ENCODE measurements at places on chromosomes 11 and 22.

DNA sequence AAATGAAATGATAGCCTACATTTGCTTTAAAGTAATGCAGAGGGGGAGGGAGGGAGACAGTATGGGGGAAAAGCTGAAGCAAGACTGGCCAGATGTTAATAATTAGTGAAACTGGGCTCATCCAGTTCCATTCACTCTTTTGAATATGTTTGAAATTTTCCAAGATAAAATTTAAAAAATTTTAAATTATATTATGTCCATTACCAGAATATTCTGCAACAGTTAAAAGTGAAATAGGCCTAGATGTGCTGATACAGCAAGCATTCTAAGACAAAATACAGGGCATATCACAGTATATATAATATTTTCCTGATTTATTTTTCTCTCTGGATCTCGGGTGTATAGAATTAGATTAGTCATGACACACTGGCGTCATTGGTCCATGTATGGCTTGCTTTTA is 13.6 kb upstream of the ZNRF3 start:
- no peak for DNase-seq

DNA sequence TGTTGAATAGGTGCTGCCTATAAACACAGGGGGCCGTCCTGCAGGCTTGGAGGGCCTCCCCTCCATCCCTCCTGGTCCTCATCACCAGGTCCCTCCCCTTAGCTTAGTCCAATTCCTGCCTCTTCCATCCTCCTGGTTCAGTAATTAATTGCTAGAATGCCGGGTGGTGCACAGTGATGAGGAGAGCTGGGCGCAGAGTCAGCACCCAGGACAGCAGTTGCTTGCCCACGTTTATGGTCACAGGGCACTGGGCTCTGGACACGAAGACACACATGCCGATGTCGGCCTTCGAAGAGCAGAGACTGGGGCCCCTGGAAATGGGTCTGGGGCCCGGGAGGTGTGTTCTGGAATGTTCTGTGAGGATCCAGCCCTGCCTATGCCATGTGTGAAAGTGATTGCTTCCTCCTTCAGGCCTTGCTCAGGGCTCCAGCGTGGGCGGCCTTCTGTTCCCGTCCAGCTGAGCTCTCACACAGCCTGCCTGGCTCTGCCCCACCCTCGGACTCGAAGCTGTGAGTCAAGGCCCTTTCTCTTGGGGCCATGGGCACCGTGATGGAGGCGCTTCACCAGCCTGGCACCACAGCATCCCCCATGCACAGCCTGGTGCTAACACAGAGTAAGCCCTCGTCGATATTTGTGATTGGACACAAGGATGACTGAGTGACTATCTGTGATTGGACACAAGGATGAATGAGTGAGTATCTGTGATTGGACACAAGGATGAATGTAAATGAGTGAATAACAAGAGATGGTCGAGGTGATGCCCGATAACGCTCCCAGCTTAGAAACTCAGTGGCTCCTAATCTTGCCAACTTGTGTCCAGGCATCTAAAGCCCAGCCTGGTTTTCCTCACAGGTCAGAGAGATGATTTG is 884.7 kb downstream of the BRD1 start:
- DNase-seq = no peak

- DNase-seq = no peak
Measured at GRCh38 chr11:65808744-65809341, 22.0 kb downstream of the OVOL1 start.

GRCh38 chr11:134764367-134764766 is 352.3 kb upstream of the B3GAT1 start:
- DNase-seq = no peak

GRCh38 chr11:68074584-68075352 is 35.9 kb downstream of the TCIRG1 start:
- DNase-seq = no peak

DNA sequence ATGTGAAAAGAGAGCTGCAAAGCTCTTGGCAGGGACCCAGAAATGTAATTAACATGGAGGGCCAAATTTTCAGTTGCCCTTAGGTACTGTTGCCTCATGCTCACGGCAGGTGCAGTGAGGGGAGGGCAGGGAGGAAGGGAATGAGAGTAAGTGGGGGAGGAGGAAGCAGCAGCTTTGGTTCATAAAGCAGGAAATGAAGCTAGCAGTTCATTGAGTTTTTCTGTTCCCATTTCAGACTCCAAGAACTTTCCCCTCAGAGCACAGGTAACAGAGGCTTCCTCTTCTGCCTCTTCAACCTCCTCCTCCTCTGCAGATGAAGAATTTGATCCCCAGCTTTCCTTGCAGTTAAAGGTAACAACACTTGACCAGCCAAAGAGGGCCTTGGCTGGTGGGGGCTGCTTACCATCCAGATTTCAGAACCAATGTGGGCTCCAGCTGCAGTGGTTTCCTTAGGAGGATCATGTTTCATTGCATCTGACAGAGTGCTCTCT is 57.9 kb upstream of the PARVA start:
- DNase-seq = no peak

- no peak for DNase-seq
Measured at GRCh38 chr11:119144825-119145486, 3.9 kb upstream of the ABCG4 start.

DNA sequence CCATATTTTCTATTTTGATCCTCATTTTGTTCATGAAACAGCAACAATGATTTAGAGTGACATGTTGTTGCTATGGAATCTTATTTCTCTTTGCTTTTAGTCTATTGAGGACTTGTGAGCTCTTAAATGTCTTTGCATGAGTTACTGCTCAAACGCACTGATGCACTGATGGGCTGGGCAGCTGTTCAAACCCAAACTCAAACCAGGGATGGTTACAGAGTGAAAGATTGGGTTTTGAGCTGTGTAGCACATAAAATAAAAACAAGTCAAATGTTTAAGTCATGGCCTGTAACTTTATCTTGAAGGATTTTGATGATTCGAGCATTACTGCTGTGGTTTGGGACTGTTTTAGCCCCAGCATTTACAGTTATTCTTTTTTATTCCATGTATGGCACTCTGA is 20.1 kb upstream of the NCAM1 start:
- no peak for DNase-seq

GRCh38 chr11:126233391-126233790 is 21.8 kb downstream of the FAM118B start:
- no peak for DNase-seq

All from cerebellar nuclear complex (tissue), 1 donor.